ENCODE measurements at places on chromosomes 7 and 10.
A peak's percentile ranks its signal among the peaks of the same experiment; 100 is the strongest.

GRCh38 chr10:9243941-9244411 is 1189.5 kb downstream of the GATA3 start:
- no peak for DNase-seq

GRCh38 chr7:104878577-104878976 is 135.4 kb upstream of the KMT2E start:
- no peak for DNase-seq

- no peak for DNase-seq
Measured at GRCh38 chr10:33179067-33179466, 155.4 kb downstream of the NRP1 start.

GRCh38 chr10:60541451-60541850 is 151.8 kb upstream of the ANK3 start:
- no peak for DNase-seq

DNA sequence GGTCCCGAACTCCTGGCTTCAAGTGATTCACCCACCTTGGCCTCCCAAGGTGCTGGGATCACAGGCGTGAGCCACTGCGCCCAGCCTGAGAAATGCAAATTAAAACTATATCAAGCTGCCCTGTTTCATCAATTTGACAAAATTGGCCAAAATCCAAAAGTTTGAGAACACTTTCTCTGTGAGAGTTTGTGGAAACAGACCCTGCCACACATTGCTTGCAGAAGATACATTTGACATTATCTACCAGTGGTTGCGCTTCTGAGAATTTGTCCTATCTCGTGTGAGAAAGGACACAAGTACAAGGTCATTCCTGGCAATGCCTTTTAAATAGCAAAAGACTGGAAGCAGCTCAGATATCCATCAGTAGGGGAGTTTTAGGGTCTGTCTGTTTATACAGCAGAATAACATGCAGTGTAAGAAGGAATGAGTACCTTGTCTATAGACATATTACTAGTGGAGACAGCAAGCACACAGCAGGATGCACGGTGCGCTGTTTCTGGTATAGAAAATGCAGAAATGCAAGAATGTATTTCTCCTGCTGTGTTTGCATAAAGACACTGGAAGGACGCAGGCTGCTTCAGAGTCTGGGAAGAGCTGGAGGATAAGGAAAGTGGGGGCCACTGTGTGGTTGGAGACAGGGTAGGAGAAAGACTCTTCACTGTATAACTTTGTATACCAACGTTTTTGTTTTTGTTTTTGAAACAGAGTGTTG is 4.3 kb downstream of the LHPP start:
- DNase-seq, result no peak

- no peak for DNase-seq
Measured at GRCh38 chr10:63537536-63537935, 16.3 kb downstream of the REEP3 start.

DNA sequence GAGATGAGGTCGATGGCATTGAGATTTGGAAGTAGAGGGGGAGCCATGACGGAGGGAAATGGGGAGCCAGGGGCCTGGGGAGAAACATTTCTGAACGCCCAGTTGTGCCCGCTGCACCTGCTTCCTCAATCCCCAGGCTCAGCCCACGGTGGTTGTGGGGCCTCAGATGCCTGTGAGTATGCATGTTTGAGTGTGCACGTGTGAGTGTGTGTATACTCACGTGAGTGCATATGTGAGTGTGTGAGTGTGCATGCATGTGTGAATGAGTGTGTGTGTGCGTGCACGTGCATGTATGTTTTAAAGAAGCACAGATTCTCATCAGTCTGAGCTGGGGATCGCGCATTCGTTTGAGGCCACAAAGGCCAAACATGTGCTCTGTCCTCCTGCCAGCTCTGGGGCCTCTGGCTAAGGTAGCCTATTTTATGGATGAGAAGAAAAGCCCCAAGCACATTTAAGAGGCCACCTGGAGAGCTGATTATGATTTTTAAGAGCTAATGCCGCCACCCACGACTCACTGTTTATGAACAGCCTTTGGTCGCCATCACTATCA is 154.8 kb downstream of the ARHGAP12 start:
- DNase-seq, result no peak

GRCh38 chr10:123229927-123230630 is 75.9 kb downstream of the BUB3 start:
- no peak for DNase-seq

GRCh38 chr10:92291921-92292845 is 1.2 kb downstream of the MARCHF5 start:
- peak; percentile 64 for DNase-seq

DNA sequence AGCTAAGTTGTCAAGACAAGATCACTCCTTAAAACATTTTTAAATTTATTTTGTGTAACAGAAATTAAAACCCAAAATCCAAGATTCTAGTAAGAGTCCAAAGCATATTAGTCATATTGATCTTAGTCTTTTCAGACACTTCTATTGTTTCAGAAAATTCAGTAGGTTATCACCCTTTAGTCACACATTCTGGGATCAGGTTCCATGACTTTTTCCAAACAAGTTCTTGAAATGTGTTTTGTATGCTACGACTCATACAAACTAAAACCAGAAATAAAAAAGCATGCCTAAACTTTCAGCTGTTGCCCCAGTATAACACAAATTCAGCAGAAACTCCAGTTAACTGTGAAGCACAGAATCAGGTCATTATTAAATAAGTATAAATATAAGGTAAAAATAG is 10.7 kb downstream of the SEMA3D start:
- DNase-seq, result no peak

GRCh38 chr10:26457088-26457487 is 18.9 kb downstream of the APBB1IP start:
- no peak for DNase-seq

DNA sequence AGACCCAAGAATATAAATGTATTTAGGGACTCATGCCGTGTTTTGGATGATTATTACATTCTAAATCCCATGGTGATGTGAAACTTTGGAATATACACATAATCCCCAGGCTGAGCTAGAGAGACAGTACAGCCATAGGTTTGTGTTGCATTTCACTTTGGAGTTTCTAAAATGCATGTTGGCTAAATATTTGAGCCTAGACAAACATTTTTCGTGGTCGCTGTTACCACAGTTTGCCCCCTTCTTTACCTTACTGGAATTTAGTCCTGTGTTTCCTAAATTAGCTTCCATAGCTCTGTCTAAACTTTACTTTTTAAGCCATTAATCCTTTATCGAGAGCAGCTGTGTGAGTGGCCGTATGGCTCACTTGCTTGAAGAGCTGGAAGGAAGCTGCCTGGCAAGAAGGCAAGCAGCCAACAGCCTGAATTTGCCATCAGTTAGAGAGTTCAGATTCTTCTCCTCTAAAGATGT is 192.0 kb downstream of the BICC1 start:
- no peak for DNase-seq

GRCh38 chr10:1199897-1200721 is 143.9 kb downstream of the WDR37 start:
- peak; percentile 46 for DNase-seq

GRCh38 chr10:91616137-91616536 is 16.7 kb downstream of the PPP1R3C start:
- no peak for DNase-seq

- DNase-seq, result no peak
Measured at GRCh38 chr10:63667596-63668480, 146.6 kb downstream of the REEP3 start.

GRCh38 chr7:81611040-81611439 is 158.8 kb downstream of the HGF start:
- no peak for DNase-seq

GRCh38 chr7:134422008-134422407 is 36.9 kb downstream of the AKR1B1 start:
- DNase-seq, result no peak

DNA sequence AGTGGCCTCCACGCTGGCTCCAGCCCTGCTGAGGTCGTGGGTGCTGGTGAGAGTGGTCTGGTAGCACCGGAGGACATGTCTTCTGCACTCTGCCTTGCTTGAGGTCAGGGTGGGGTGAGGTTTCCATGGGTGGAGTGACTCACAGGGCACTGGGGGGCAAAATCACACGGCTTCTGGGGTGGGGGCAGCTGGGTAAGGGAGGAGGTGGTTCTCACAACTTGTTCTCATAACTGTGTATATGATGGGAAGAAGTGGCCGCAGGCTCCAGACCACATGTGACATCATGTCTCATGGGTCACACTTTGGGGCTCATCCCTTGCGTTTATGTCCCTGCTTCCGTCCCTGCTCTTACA is 884 bp upstream of the PRF1 start:
- DNase-seq, result no peak

DNA sequence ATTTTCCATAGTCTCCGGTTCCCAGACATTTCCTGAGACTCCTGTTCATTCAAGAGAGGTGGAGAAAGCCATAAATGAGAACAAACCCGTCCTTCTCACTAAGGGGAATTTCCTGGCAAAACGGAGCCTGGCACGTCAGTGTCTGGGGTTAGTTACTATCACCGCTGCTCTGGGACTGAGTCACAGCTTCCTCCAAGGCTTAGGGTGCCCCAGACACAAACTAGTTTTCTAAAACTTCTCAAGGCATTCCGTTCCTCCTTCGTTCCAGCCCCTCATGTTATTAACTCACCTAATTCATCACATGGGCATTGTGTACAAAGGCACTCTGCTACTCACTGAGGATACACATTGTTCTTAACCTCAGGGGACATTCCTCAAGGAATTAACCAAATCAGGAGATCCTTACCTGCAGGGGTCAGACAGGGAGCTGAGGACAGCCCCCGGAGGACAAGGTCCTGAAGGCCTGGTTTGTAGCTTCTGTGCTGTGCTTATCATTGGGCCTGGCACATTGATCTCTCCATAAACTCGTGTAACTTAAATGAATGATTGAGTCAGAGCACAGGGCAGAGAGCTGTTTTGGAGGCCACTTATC is 103.0 kb upstream of the KLF6 start:
- no peak for DNase-seq

GRCh38 chr10:72637398-72637857 is 11.5 kb upstream of the MICU1 start:
- no peak for DNase-seq

- DNase-seq, result no peak
Measured at GRCh38 chr10:98267069-98267893, 713 bp downstream of the LOXL4 start.

- no peak for DNase-seq
Measured at GRCh38 chr7:50792342-50793119, 9.8 kb upstream of the GRB10 start.

- no peak for DNase-seq
Measured at GRCh38 chr10:129694184-129694583, 227.1 kb downstream of the MGMT start.

- DNase-seq, result no peak
Measured at GRCh38 chr10:125479059-125479458, 203.9 kb downstream of the TEX36 start.

DNA sequence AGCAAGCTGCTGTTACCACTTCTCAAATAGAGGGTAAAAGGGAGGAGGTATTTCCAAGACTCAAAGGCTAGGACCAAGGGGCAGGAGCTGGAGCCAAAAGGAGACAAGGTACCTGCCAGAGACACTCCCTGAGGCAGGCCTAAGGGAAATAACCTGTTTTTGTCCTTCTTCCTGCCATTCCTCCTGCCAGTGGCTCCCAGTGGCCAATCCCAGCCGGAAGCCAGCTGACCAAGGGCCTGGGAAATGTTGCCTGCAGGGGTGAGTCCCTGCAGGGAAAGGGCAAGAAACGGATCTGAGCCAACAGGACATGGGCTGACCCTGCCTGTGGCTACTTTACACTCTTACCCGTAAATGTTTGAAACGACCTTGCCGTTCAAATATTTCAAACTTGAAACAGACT is 3.5 kb downstream of the CYTH3 start:
- DNase-seq, result no peak

DNA sequence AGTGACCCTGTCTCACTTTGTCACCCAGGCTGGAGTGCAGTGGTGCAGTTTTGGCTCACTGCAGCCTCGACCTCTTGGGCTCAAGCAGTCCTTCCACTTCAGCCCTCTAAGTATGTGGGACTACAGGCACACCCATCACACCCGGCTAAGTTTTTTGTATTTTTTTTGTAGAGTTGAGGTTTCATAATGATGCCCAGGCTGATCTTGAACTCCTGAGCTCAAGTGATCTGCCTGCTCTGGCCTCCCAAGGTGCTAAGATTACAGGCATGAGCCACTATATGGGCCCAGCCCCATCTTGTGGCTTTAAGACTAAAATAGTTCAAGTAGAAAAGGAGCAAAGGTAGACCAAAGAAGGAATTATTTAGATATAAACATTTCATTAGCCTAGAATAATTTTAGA is 65.5 kb downstream of the MLLT10 start:
- no peak for DNase-seq

- no peak for DNase-seq
Measured at GRCh38 chr7:51139796-51140195, 176.8 kb downstream of the COBL start.

DNA sequence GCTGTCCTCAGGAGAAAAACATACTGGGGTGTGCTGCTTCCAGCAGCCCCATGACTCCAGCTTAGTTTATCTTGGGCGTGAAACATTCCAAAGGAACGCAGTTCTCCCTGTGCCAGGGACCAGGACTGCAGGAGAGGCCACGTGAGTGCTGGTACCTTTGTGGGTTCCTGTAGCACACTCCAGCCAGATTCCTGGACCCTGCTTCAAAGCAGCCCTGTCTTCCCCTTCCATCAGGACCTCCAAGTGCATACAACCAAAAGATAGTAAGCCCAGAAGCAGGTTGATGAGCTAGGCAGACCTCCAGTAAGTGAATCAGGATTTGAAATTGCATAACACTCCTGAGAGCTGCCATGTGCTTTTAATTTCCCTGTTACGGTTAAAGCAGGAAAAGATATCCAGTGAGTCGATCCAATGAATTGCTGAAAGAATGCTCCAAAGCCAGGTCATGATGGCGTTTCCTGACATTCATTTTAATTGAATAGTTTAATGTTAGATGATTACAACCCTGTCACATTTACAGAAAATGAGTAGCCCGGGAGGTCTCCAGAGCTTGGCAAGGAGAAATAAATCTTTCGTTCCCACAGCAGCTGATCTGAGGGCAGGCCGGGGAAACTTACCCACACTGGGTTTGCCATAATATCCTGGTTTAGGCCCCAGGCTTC is 38.9 kb upstream of the CPXM2 start:
- DNase-seq, result no peak

GRCh38 chr10:78354101-78354500 is 320.4 kb downstream of the RPS24 start:
- DNase-seq, result no peak

DNA sequence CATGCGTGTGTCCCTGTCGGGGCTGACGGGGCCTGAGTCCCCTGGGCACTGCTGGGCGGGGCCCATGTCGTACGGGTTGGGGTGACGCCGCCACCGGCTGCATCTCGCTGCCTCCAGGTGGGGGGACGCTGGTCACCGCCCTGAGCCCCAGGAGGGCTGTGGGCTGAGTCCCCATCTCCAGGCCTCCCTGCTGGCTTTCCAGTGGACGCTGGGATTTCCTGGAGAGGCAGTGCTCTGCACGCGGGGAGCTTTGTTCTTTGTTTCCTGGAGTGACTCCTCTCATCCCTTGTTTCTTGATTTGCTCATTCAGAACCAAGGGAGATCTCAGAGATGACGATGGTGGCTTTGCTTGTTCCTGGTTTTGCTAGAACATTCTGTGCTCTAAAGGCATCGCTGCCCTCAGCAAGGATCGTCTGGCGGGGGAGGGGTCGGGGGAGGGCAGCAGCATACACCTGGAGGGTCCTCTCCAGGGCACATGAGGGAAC is 21.0 kb downstream of the PWWP2B start:
- DNase-seq, result no peak

- DNase-seq, result no peak
Measured at GRCh38 chr7:99499371-99499720, 735 bp downstream of the ZNF394 start.

- peak; percentile 28 for DNase-seq
Measured at GRCh38 chr7:5758286-5758685, 23.2 kb downstream of the RNF216 start.

GRCh38 chr10:101308051-101308450 is 45.9 kb upstream of the BTRC start:
- DNase-seq, result no peak
